ENCODE measurements at places on chromosomes 3 and 15.

DNA sequence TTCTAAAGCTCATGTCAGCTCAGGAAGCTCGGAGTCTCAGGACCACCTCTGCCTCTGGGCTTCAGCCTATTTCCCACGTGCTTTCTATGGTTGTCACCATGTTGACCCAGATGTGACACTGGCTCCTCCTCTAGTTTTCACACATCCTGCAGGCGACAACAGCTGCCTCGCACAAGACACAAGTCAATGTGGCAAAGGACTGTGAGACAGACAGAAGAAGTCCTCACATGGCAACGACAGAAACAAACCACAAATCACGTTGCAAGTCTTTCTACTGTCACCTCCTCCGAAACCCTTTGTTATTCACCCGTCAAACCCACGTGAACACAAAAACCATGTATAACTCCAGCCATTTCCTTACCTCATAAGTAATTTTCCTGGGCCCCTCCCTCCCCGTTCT, 194.5 kb downstream of the MEX3B start:
- DNase-seq, result no peak

GRCh38 chr3:27507515-27508266, 23.5 kb upstream of the SLC4A7 start:
- no peak for DNase-seq

DNA sequence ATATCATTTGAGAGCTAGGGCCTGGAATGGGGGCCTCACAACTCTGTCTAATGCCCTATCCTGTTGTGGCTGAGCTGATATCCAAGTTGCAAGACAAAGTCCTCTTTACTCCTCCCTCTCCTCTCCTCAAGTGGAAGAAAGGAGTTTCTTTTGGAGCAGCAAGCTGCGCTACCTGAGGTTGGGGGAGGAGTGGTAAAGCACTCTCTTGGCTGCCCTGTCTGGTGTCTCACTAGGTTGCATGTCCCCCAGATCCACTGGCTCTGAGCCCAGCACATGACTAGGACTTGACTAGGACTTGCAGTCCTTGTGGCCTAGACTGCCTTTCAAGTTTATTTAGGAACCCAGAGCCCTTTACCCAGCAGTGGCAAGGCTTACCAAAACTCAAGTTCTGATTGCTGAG, 141.1 kb upstream of the SETMAR start:
- no peak for DNase-seq

GRCh38 chr15:99842071-99842470, 108.8 kb upstream of the LYSMD4 start:
- no peak for DNase-seq

DNA sequence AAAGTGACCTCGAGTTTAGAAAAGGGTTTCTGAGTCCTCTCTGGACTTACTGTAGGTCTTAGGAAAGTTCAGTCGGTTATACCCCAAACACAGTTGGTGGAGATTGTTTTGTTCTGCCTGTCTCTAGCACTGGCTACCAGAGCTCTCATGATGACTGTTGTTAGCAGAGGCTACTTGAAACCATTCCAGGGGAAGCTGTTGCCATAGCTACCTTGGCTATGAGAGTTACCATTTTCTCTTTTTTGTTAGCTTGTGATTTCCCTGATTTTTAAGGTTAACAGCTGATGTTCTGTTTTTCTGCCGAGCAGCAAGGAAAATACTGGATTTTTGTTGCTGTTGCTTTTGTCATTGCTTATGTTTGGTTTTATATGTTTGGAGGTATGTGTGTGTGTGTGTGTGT, 26.7 kb downstream of the ABHD2 start:
- DNase-seq, result no peak

DNA sequence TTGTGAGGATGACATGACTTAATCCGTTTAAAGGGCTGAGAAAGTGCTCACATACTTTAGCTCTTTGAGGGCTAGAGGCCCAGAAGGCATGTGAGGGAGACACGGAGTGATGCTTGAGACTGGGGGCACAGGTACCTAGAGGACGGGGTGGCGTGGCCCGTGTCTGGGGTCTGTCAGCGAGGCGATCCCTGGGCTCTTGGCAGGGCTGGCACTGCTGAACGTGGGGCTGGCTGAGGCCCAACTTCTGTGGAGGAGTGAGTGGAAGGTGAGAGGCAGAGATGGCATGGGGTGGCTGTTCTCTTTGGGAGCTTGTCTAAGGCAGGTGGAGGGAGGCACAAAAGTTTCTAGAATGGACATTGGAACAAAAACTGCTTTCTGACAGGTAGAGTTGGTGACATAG, 9.5 kb downstream of the SEMA4B start:
- DNase-seq, result no peak

DNA sequence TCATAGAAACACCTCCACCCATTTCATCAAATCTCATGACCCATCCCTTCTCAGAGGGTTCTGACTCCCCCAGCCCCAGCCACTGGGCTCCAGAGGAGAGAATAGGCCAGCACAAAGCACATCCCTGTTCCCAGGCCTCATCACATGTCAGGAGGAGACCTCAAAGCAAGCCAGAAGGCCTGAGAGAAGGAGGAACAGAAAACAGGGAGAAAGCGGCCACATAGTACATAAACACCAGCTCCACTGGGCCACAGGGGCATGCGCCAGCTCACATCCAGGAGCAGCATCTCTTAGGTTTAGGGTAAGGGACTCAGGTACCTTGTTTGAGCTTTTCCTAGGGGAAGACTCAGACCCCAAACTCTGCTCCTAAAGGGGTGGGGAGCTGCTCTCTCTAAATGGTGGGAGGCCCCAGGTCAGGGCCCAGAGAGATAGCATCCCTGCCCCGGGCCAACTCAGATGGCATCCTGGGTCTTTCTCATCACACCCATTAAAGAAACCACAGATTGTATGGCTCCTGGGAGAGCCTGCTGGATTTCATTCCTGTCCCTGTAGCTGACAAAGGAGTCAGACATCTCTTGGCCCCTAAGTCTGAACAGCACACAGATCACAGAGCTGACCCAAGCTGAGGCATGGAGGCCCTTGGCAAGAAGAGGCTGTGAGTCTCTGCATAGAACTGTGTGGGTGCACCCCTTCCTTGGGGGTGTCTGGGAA, 2.5 kb downstream of the SHF start:
- DNase-seq, result no peak

- DNase-seq, result peak; percentile 14
These were observed 21.4 kb upstream of the NR2C2 start for GRCh38 chr3:14925729-14926591.

DNA sequence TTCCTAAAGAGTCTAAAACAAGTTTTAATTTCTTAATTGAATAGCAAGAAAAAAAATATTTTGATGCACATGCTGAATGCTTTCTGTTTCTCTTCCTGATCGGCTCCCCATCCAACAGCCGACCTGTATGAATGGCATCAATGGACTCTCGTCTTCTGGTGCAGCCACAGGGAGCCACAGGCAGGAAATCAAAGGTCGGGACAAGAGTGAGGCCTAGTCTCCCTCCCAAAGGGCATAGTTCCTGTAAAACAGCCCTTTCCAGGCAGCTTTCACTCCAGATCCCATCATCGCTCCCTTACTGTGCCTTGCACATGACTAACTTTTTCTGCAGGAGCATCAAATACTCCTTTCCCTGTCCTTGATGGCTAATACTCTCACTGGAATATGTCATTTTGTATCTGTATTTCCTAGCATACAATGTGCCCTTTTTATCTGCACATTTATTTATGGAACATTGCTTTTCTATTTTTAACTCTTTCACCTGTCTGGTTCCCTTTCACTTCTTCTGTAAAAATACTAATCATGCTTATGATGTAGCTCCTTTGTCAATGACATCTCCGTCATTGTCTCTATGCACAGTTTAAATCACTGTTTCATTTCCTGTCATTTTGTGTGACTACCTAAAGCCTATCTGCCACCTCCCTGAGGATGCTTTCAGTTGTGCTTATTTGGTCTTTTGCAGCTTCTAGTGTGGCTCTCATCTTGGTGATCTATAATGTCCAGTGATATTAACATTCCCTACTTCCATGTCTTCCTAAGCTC, 326.2 kb downstream of the CTNNB1 start:
- DNase-seq, result no peak

GRCh38 chr15:71885390-71885789, 75.0 kb downstream of the NR2E3 start:
- DNase-seq, result no peak

- no peak for DNase-seq
These were observed 21.2 kb downstream of the ADAMTS7 start for GRCh38 chr15:78790027-78790426.

- no peak for DNase-seq
These were observed at the start of gene LMAN1L for GRCh38 chr15:74812533-74812932. Gene LMAN1L, plus strand, starts transcription at chr15:74812835. Its CDS starts 20 bp downstream, at chr15:74812855.

DNA sequence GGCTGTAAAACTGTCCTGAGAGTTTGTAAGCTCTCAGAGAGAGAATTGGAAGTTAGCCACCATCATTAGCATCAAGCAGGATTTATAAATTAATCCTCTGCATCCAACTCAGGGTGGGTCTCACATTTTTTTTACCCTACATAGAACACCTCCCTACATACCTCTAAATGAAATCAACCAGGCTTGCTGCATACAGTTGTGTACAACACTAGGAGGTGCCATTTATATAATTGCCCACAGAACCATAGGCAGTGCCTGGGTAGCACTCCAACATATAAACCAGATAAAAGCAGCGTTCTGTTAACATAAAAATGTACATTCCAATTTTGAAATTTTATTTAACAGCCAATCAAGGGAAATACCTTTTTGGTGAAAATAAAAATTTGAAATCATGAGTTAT, 48.2 kb upstream of the SELENOK start:
- DNase-seq, result no peak

DNA sequence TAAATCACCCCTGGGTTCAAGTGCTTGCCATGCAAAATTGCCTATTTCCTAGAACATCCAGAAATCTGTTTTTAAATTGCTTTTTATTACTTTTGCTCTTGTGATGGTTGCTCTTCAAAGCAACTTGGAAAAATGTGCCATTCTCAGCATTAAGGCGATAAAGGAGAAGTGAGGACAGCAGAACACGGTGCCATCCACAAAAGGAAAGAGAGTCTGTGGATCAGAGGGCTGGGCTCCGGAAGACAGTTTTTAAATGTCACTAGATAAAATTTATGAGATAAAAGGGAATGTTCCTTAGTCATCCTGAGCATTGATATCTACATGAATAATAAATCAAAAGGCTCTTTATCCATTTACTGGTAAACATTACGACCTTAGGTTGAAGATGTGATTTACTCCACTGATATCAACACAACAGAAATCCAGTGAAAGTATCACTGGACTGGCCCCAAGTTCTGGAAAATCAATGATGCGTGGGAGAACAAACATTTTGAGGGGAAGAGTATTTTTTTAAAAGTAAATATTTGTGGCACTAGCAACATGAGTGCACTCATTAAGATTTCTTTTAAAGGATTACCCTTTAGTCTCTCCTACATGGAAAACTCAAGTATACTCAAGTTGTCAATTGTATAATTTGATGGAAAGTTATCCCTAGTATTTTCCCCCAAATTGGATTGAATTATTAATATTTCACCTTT, 554.7 kb downstream of the FHIT start:
- no peak for DNase-seq

- no peak for DNase-seq
These were observed 182.4 kb upstream of the STT3B start for GRCh38 chr3:31350307-31350706.

DNA sequence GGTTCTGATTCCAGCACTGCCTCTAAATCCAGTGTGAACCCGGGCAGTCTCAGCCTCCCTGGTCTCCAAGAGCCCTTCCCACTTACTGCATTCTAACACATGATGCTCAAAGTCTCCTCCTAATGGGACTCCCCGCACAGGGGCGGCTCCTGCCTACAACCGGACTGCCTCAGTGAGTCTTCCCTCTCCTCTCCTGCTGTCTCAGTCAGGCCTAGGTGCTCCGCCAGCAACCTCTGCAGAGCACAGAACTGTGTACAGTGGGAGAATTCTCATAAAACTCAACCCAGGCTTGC, 28.9 kb downstream of the TBC1D2B start:
- no peak for DNase-seq

DNA sequence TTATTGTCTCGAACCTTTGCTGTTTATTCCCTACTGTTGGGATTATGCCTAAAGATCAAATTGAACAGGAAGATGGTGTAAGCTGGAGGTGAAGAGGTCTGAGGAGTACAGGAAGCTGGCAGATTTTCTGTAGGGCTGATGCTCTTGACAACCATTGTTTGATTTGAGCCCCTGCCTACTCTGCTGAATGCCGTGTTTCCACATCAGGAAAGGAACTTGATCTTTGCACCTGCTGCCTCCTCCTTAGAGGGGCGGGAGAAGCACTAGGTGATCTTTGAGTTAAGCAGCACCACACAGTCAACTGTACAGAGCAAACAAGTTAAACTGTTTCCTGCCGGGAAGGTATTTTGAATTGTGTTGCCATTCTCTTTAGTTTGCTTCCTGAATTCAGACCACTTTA, 364.6 kb upstream of the EPHA6 start:
- no peak for DNase-seq

DNA sequence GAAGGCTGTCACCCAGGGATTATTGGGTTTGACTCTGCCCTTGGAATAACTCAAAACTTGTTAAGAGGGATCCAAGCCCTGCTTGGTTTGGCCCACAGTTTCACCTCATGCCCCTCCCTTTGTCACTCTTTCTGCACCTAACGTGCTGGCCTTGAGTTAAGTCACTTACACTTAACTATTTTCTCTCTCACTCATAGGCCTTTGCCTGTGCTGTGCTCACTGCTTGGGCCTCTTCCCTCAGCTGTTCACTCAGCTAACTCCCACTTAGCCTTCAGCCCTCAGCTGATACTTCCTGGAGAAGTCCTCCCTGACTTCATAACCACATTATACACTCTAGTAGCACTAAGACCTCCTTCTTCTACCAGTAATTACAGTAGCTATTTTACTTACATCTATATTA, 133.3 kb downstream of the CMSS1 start:
- no peak for DNase-seq

DNA sequence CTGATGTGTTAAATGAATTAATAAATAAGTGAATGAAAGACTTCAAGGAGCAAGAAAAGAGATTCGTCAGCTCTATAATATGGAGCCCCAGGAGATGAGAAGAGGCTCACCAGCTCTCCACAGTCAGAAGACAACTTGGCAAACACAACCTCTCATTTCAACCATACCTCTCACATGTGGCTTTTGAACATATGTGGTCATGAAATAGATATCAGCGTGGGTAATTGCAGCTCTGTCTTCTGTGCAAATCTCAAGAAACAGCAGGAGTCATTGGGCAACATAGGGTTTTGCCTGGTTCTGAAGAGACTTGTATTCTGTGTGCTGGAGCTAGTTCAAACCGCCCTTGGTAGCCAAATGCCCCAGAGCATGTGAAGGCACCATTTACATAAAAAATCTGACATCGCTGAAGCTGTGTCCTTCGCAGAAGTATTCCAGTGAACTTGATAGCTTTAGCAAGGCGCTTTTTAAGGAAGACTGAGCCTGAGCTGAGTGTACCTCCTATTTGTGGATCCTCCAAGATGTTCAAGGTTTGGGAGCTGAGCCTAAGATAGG, 8.4 kb downstream of the CX3CR1 start:
- no peak for DNase-seq

DNA sequence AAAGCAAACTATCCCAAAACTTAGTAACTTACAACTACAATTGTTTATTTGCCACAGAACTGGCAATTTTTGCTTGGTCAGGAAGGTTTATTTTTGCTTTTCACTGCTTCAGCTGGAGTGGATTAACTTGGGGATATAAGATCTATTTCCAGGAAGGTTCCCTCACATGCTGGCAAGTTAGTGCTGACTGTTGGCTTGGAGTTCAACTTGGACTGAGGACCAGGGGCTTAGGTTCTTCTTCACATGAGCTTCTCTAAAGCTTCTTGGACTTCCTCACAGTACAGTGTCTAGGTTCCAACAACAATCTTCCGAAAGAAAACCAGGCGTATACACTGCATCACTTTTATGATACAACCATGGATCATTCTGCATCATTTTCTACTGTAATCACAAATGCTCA, 264.4 kb downstream of the CHL1 start:
- DNase-seq, result no peak
